ENCODE measurements at places on chromosomes 3 and 15.

DNA sequence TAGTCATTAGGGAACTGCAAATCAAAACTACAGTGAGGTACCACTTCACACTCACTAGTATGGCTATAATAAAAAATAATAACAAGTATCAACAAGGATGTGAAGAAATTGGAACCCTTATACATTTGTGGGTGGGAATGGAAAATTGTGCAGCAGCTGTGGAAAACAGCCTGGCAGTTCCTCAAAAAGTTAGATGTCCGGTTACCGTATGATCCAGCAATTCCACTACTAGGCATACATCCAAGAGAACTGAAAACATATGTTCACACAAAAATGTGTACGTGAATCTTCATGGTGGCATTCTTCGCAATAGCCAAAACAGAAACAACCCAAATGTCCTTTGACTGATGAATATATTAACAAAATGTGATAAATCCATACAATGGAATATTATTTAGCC, 187.9 kb upstream of the LYSMD4 start:
- ATAC-seq, result no peak

GRCh38 chr3:182424006-182424405, 369.3 kb upstream of the ATP11B start:
- no peak for ATAC-seq

DNA sequence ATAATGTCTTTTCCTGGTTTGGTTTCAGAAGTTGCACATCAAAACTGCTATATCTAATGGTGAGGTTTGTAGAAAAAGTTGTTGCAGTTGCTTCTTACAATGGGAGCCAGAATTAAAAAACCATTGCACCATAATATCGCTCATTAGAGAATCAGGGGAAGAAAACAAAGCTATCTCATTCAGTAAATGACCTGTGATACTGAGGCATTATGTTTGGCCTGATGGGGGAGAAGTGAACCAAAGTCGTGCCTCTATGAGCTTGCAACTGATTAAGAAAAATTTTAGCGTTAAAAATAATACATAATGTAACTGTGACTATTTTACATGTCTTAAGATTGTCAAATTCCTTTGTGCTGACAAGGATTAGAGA, 60.2 kb upstream of the ARHGEF26 start:
- no peak for ATAC-seq

- ATAC-seq, result peak; percentile 60
Observed at GRCh38 chr15:75202251-75203016, 752 bp downstream of the C15orf39 start.

GRCh38 chr15:40618023-40618422, 24.0 kb downstream of the KNL1 start:
- no peak for ATAC-seq

DNA sequence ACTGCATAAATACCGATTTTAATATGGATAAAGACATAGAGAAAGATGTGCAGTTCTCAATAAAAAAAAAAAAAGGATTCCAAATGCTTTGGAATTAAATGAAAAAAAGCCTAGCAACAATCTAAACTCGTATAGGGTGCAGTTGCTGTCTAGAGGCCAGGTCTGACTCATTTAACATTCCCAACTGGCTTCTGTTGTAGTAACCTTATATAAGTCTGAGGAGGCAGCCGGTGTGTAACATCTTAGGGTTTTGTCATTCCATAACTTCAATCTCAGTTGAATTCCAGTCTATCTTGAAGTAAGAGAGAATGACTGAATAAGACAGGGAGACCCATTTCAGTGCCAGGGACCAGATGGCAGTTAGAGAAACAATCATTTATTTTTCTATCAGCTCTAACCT, 6.5 kb downstream of the PDCD10 start:
- peak; percentile 99 for ATAC-seq

GRCh38 chr3:25895443-25895842, 105.6 kb downstream of the OXSM start:
- ATAC-seq, result no peak

GRCh38 chr3:131324923-131325322, 56.7 kb upstream of the NUDT16 start:
- no peak for ATAC-seq

DNA sequence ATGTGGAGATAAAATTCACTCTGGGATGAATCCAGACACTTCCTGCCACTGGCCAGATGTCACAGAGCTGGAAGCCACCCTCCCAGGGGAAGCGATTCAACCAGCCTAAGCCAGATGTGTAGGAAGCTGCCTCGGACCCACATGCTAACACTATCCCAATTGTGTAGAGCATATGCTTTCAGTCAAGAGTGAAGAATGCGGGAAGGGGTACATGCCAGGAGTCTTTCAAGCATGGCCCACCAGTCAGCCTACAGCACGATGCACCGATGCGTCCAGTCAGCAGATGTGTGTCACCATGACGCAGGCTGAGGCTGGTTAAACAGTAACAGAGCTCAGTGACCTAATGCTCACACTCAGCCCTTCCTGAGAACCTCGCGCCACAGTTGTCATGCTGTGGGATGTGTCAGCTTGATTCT, 38.8 kb upstream of the BNC1 start:
- ATAC-seq, result no peak

DNA sequence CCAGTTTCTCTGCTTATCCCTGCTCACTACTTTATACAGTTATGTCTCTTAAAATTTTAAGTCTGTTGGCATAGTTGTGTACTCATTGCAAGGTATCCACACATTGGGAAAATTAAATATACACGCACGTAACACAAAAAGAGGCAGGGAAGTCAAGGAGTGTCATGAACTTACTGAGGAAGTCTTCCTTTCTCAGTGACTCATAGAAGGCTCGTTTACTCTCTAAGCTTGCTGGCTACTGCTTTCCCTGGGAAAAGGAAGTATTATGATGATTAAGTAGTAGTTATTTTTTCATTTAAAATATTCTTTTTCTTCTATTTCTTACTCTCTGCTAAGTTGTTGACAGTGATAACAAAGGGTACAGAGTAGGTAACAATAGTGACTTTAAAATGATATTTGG, 287.3 kb downstream of the UBE2E2 start:
- ATAC-seq, result peak; percentile 91

GRCh38 chr3:161964857-161965256, 468.2 kb downstream of the OTOL1 start:
- ATAC-seq, result no peak

- ATAC-seq, result no peak
Observed at GRCh38 chr3:166900866-166901577, 479.1 kb downstream of the ZBBX start.

- ATAC-seq, result no peak
Observed at GRCh38 chr3:24440760-24441464, 53.7 kb downstream of the THRB start.

DNA sequence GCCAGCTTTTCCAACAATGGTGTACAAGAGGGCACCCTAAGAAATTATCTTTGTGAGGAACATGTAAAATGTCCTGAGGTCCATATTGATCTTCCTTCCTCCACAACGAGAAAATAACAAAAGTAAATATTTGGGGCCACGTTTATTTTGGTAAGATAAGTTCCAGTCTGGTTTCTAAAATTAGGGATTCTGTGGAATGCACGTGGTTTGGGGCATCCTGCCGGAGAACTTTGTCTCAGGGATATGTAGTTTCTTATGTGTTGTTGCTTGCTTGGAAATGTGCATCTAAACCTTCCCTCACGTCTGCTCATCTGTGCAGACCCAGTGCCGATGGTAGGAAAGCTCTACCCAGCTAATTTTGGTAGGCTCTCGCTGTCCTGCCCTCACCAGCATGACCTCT, 62.8 kb downstream of the CTDSPL start:
- ATAC-seq, result no peak

GRCh38 chr15:40055576-40056293, 16.8 kb upstream of the SRP14 start:
- peak; percentile 18 for ATAC-seq

DNA sequence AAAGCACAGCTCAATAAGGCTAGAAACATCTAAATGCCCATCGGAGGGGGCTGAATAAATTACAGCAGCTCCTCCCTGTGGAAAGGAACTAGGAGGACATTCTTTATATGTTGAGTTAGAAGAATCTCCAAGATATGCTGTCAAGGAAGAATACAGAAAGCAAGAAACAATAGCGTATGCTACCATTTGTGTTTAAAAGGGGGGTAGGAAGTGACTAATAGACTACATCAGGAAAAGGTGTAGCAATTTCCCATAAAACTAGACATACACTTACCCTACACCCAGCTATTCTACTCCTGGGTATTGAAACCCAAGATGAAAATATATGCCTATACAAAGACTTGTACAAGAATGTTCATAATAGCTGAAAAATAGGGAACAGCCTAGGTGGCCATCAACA, 21.6 kb downstream of the SEC61A1 start:
- no peak for ATAC-seq

DNA sequence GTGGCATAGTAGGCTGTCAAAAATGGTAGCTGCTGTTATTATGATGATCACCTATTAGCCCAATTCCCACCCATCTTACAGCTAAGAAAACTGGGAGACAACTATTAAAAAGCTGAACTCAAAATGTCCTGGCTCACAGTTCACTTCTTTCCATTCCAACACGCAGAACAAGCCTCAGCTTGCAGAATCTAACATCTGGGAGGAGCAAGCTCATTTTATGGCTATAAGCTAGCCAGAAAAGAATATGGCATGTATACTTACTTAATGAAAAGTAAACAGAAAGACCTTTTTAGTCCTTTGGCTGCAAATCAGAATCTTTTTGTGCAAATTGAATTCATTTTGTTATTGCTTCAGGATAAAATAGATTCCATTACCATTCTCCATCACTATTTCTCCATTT, 34.8 kb upstream of the CFAP20DC start:
- no peak for ATAC-seq

- no peak for ATAC-seq
Observed at GRCh38 chr15:89067751-89068150, 20.5 kb upstream of the ABHD2 start.

DNA sequence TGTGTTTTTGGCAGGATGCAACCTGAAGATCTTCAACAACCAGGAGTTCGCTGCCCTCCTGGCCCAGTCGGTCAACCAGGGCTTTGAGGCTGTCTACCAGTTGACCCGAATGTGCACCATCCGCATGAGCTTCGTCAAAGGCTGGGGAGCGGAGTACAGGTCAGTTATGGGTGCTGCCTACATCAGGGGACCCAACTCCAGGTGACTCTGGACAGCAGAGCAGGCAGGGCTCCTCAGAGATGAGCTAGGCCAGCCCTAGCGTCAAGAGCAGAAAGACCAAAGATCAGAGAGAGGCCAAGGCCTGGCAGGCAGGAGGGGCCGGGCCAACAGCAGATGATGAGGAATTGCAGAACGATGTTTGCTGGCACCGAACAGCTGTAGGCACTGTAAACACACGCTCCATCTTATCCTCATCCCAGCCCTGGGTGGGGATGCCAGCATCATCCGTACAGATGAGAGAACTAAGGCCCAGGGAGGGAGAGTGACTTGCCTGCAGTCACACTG, 67.1 kb downstream of the AAGAB start:
- no peak for ATAC-seq

GRCh38 chr3:151568184-151568583, 107.3 kb upstream of the IGSF10 start:
- ATAC-seq, result no peak

GRCh38 chr3:72441284-72441994, 406.8 kb downstream of the SHQ1 start:
- ATAC-seq, result no peak

DNA sequence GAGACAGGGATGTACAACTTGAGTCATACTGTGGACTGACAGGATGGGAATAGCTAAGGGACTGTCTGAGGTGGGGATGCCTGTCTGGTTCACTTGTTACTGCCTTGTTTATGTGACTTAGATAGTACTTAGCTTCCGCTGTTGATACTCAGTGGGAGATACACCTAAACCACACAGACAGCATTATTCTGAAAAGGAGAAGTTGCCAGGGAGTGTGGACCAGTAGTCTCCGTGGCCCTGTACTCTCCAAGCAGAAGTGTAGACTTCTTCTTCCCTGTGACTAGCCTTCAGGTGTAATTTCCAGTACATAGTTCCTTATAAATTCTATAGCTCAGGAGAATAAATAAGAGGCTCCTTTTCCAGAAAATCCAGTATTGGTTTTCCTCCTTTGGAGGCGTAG, 5.1 kb downstream of the HIGD2B start:
- ATAC-seq, result no peak

- ATAC-seq, result no peak
Observed at GRCh38 chr3:119313461-119313860, 19.3 kb downstream of the ARHGAP31 start.

GRCh38 chr15:67843571-67844387, 3.9 kb upstream of the RNU6-1 start:
- ATAC-seq, result no peak

GRCh38 chr3:56955492-56956111, 104.9 kb upstream of the SPATA12 start:
- no peak for ATAC-seq

DNA sequence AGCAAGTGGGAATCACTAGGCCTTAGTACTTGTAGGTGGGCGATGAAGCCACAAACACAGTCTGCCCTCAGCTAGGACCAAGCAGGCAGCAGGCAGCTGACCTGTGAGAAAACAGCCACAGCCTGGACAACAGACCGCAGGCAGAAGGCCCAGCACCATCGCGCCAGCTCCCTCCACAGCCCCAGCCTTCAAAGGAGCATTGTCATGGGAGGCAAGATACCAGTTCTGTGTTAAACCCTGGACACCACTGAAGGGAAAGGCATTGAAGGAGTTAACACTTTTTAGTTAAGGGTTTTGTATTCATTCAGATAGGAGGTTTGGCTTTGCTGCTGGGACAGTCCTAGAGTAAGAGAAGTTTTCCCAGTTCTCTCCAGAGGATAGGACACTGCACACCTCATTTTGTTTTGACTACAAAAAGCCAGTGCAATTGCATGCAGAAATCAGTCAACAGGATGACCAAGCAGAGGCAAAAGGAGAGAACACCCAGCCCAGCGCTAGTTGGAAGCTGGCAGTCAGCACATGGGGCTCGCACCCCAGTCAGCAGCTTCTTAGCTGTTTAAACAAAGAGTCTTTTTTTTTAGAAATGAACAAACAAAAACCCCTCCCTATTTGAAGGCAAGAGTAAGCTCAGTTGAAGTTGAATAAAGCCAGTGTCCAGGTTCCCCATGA, 286.1 kb upstream of the TPM1 start:
- no peak for ATAC-seq

DNA sequence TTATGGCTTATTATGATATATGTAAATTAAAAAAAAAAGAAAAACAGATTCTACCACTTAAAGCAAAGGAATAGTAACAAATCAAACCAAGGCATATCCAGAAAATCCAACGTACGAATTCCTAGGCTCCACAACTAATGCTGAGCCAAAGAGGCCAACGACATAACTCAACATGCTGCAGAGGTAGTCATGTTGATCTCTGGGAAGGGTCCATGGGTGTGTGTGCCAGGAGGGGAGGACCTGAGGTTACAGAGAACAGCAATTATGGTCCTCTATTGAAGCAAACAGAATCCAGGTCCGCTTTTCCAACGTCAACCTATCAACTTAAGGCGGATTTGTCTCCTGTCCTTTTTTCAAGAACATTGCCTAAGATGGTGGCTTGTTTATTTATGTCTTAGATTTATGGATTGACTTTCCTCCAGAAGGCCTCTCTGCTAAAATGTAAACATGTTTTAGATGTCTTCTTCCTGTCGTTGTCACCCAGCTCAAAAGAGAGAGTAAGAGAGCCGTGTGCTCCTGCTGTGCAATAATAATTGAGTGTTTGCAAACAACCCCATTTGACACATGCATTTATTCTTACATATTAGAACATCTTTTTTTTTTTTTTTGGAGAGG, 20.4 kb downstream of the NANOGP8 start:
- ATAC-seq, result no peak

Measured in SK-N-SH treated with all-trans-retinoic acid at 6 μM for 48 hours (cell line).